NCI-H187 treated with DMSO at 0.1 percent for 48 hours (cell line): ENCODE measurements at places on chromosomes 4 and X.
A peak's percentile ranks its signal among the peaks of the same experiment; 100 is the strongest.

- no peak for DNase-seq
Measured at GRCh38 chr4:72744103-72744725, 175.2 kb upstream of the ADAMTS3 start.

DNA sequence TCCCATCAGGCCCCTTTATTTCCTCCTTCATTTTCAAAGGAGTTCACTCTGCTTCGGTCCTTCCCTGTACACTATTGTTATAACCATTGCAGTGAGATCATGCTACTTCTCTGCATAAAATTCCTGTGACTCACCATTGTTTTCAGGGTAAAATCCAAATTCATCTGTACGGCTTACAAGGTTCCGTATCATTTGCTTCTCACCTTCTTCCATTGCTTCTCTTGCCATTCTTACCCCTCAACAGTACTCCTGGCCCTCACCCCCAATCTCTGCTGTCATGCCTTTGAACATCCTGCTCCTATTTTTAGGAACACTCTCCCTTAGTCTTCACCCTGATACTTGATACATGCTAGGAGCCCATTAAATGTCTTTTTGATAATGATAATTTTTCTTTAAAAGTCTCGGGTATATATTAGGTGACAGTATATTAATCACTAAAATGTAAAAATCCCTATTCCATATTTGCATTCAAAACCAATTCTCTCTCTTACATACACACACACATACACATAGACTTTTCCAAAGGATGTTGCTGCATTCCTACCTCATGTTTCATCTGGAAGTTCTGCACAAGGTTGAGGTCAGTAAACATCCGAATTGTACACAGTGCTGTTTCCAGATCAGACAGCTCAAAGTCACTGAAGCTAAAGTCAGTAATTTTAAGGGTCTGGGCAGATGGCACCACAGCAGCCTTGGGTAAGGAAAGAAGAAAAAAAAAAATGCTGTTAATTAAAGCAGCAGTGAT, 103.4 kb downstream of the PDE5A start:
- DNase-seq: no peak

DNA sequence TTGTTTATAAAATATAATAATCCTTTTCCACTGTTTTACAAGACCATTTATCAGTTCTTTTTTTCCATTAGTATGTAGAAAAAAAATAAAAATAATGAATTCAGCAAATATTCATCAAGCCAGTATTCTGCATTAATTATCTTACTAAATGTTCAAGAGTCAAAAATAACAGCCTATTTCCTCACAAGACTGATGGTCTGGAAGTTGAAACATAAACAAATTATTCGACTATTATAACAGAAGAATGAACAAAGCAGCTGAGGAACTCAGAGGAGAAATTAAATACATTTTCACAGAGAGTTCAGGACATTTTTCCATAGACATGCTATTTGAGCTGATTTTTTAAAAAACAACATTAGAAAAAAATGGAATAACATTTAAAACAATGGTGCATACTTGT, 2594.8 kb downstream of the ARAP2 start:
- DNase-seq: no peak

DNA sequence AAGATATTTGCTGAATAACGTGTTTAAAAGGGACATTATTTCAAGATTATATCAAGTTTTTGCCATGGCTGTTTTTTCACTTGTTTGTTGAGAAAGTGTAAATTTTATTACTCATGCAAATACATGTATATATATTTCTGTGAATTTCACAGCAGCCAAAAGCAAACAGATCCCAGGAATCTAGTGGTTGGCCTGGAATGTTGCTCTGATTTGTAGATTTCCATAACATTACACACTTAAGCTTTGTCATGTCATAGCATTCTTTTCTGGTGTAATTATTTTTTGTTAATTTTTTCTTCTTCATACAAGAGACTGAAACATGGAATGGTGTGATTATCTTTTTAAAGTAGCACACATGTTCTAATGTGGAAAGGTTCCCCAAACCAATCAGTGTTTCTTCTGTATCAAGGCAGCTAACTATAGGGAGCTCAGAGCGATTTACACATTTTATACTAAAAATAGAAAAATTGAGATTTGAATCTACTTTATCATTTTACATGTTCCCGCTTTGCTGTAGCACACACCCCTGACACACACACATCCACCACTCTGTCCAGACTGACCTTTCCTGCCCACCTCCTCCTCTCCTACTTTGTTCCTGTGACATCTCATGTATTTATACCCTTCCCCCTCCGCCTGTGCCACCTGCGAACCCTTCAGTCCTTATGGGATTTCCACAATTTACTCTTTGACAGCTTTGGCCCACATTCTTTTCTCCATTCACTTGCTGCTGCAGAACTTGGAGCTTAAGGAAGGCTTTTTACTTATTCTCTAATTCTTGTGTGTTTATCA, 20.3 kb downstream of the RUFY3 start:
- no peak for DNase-seq

- DNase-seq: no peak
Measured at GRCh38 chrX:136214551-136214950, 36.6 kb downstream of the MAP7D3 start.

- no peak for DNase-seq
Measured at GRCh38 chr4:85779165-85779564, 304.2 kb downstream of the ARHGAP24 start.

- peak; percentile 7 for DNase-seq
Measured at GRCh38 chr4:138243369-138243768, 1.2 kb upstream of the SLC7A11 start.

GRCh38 chr4:159508917-159509500, 406.1 kb downstream of the RAPGEF2 start:
- DNase-seq: no peak

GRCh38 chrX:37712458-37712857, 26.9 kb downstream of the XK start:
- no peak for DNase-seq

DNA sequence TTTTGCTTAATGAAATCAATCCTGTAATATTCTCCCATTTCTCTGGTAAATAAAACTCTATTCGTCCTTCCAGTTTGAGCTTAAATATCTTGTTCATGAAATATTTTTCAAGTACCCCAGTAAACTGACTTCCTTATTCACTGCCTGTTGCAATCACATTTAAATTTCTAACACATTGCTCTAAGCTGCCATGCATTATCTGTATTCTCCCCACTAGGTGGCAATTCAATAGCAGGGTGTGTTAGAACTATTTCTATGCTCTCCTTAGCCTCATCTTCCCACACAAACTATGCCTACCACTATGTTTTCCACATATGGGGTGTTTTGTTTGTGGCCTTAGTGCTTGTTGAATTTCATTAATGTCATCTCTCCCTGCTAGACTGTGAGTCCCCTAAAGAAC, 377.1 kb upstream of the HS3ST1 start:
- no peak for DNase-seq

- no peak for DNase-seq
Measured at GRCh38 chr4:2457481-2458295, 11.2 kb upstream of the RNF4 start.

DNA sequence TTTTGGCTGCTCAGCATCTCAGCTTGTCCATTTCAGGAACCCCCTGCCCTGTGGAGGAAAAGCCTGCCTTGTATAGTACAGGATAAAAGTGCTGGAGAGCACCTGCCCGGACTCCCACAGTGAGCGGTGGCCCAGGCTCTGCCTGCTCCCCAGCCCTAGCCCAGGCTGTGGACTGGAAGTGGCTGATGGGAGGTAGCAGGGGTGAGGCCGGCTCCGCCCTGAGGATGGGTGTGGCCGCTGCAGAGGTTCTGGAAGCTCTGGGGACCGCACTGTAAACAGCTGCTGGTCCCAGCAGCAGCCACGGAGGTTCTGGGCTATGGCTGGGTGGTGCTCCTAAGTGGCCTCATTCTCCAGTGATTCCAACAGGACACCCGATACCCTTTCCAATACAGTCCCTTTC, 56.6 kb upstream of the HELT start:
- peak; percentile 37 for DNase-seq

DNA sequence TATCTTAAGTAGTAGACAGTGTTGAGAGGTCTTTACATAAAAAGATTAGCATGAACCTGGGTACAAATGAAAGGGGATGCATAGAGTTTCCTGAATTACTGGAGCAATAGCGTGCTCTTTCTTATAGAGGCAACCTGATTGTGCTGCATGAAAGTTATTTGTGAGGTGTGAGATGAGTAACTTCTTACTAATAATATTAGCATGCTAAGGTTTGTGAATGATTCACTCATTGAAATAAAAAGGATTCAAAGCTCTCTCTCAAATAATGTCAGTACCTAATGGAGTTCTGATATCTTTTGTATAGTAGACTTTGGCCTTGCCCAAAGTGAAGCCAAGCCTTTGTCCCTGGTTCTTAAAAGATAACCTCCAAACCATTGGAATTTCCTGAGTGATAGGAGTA, 131.0 kb upstream of the CXXC4 start:
- DNase-seq: no peak

DNA sequence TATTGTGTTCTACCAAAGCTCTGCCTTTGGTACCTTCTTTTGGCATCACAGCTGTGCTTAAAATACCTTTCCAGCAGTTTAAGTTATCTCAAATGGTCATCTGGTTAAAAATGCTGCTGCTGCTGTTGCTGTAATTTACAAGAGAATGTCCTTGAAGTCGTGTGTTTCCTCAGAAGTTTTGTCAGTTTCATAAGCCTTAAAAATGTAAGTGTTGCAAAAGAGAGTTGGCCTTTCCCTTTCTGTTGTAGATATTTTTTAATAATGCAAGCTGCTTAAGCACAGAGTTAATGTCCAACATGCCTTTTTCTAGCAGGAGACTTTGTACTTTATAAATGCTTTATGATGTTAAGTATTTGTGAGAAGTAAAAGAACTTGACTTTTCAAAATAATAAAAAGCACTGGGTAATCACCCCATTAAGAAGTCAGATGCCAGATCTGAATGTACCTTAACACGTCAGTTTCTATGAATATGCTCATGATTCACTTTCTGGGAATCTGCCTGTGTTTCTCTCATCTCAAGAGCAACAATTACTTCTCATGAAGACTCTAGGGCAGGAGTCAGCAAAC, 35.3 kb upstream of the TENM3 start:
- no peak for DNase-seq

- DNase-seq: no peak
Measured at GRCh38 chrX:148928811-148929210, 428.4 kb downstream of the AFF2 start.

DNA sequence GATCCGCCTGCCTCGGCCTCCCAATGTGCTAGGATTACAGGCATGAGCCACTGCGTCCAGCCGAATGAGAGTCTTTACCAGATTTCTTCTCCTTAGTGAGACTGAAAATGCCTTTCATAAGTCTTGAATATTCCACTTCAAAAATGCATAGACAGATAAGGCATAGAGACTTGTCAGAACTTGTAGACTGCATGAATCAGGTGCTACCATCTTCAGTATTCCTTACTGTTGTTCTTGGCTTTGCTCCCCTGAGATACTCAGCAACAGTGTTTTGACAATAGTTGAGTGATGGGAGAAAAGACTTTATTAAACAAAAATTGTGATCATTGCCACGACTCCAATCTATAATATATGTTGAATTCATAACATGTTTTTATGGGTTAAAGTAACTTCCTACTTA, 11.0 kb downstream of the TKTL2 start:
- DNase-seq: no peak

- DNase-seq: no peak
Measured at GRCh38 chrX:97405031-97405660, 521.4 kb downstream of the RPA4 start.

DNA sequence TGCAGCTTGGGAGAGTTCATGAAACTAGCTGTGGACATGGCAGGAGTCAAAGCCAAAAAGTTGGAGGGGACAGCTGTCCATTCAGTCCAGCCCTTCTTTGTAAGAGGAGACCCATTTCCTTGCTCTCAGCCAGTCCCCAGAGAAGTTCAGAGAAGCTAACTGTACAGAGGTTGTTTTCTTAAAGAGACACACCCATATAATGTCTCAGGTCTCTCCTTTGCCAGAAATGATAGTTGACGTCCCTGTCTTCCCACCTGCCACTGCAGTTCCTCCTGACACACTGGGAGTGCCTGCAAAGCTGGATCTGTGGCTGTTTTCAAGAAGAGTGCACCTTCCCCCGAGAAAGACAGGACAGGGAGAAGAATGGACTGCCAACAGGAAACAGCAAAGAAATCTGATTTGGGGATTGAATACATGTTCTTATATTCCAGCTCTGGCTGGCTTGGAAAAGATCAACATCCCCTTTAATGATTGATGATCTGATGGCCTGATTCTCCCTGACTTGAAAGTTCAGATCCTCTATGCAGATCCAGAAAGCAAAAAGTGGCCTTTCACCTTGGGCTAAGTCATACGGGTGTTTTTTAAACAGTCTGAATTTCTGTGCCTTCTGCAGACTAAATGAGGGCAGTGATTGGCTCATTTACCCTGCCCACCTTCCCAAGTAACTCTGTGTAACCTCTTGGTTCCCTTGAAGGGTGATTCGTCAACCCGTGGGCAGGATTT, 87.2 kb downstream of the MAOA start:
- no peak for DNase-seq

DNA sequence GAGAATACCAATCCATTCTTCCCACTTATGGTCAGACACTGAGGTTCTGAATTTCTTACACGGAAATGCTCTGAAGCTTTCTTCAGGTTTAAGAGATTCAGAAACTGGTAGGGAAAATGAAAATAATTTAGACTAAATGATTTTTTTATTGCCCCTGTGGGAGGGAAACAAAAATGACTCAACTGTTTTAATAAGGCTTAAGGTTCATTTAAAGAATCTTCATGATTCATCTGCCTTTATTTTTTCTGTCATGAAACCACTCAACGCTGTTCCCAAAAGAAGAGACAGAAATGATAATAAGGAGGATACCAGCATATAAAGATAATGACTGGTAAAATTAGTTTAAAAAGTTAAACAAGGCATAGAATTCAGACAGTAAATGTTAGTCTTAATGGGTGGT, 39.3 kb upstream of the FAM47B start:
- DNase-seq: no peak

GRCh38 chr4:167893531-167893930, 198.8 kb upstream of the ANXA10 start:
- no peak for DNase-seq

GRCh38 chr4:145736241-145736831, 56.4 kb downstream of the C4orf51 start:
- no peak for DNase-seq
